ENCODE measurements at places on chromosomes 16 and 17. TPM values are rescaled to one million over a fixed set of nuclear protein-coding genes. Genes with fewer than 3 reads are reported as not detected.

- no peak overlapping the region for H3K27ac ChIP-seq
- no peaks in the 10 kb centered on the region for H3K27me3 ChIP-seq
- H3K36me3 ChIP-seq: peaks cover 38% of the 10 kb centered on the region
- H3K4me3 ChIP-seq: no peak overlapping the region
- 0 out of 2 replicates have a peak, but pooled peaks cover 2% of the 10 kb centered on the region for H3K4me1 ChIP-seq
Observed at GRCh38 chr17:46173153-46173552, 20.1 kb downstream of the KANSL1 start.

Gene ITGAD
- polyA plus RNA-seq: not detected

GRCh38 chr17:42924891-42925290 lies 24.3 kb downstream of the G6PC1 start:
- peaks cover 5% of the 10 kb centered on the region for H3K4me1 ChIP-seq
- H3K4me3 ChIP-seq: no peak overlapping the region
- DNase-seq: no peak

- no peaks in the 10 kb centered on the region for H3K4me1 ChIP-seq
- H3K4me3 ChIP-seq: no peak overlapping the region
- H3K27me3 ChIP-seq: no peaks in the 10 kb centered on the region
- H3K27ac ChIP-seq: no peak overlapping the region
- H3K36me3 ChIP-seq: no peaks in the 10 kb centered on the region
Observed at GRCh38 chr17:64188088-64188487, 58.1 kb upstream of the ERN1 start.

DNA sequence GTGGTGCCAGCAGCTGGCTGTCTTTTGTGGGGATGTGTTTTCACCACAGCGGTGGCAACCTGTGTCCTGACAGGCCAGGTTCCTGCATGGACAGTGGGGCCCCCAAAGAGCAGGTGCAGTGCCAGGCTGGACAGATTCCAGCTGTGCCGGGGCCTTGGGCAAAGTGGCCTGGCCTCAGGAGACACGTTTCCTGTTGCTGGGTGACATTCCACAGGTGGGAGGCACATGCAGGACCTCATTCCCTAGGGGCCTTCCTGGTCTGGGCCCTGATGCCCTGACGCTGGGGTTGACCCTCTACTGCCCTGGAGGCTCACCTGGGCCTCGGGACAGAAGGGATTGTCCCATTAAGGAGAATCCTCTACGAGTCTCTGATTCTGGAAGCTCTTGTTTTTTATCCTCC lies 182.4 kb downstream of the RAB11FIP4 start:
- H3K4me3 ChIP-seq: no peak overlapping the region
- H3K27ac ChIP-seq: no peak overlapping the region
- H3K27me3 ChIP-seq: no peaks in the 10 kb centered on the region
- H3K36me3 ChIP-seq: no peaks in the 10 kb centered on the region
- 0 out of 2 replicates have a peak, but pooled peaks cover 2% of the 10 kb centered on the region for H3K4me1 ChIP-seq

DNA sequence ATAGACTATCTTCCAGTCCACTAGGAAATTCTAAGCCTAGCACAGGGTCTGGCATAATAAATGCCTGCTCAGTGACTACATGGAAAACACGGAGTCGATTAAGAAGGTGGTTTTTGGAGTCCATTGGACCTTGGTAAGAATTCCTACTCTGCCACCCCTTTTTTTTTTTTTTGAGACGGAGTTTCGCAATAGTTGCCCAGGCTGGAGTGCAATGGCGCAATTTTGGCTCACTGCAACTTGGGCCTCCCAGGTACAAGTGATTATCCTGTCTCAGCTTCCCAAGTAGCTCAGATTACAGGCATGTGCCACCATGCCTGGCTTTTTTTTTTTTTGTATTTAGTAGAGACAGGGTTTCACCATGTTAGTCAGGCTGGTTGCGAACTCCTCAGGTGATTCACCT lies 123.2 kb downstream of the HS3ST2 start:
- H3K27me3 ChIP-seq: no peaks in the 10 kb centered on the region
- no peak overlapping the region for H3K27ac ChIP-seq

Gene THOC6
- polyA plus RNA-seq: 111 TPM

- H3K36me3 ChIP-seq: no peaks in the 10 kb centered on the region
- no peak overlapping the region for H3K4me3 ChIP-seq
- DNase-seq: peak; percentile 77
- H3K4me1 ChIP-seq: peaks cover 3% of the 10 kb centered on the region
- H3K27me3 ChIP-seq: no peaks in the 10 kb centered on the region
- peak overlapping the region; percentile 39 for H3K27ac ChIP-seq
Observed at GRCh38 chr17:80065478-80066170, 29.2 kb downstream of the CCDC40 start.

DNA sequence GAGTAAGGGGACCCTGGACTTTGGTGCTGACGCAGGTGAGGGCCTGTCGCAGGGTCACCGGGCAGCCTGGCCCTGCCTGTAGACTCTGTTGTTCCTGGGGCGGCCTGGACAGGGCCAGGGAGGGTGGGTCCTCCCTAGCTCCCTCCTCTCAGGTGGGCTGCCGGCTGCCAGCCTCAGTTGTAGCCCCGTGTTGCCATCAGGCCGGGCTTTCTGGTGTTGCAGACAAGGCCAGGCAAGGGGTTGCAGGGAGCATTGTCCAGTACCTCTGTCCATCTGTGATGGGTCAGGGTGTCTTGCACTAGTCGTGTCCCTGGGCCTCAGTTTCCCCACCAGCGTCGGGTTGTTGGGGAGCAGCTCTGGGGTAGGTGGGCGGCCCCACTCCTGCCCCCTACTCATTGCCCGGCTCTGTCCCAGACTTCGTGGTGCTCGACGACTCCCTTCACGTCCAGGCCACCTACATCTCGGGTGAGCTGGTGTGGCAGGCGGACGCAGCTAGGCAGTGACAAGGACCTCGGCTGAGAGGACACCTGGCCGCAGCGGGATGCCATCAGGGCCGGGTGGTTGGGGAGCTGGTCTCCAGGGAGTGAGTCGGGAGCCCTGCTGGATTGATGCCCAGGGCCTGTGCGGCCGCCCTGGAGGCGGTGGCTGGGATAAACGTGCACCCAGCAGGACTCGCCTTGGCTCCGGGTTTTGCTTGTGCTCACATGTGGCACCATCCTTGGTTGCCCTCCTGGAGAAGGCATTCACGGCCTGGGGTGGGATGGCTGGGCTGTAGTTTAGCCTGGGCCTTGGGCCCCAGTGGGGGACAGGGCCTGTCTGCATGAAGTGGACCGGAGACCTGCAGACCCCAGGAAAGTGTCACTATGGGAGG lies 1.9 kb downstream of the CEMP1 start:
- peaks cover 20% of the 10 kb centered on the region for H3K36me3 ChIP-seq
- H3K27me3 ChIP-seq: no peaks in the 10 kb centered on the region
- H3K4me1 ChIP-seq: peaks cover 5% of the 10 kb centered on the region

DNA sequence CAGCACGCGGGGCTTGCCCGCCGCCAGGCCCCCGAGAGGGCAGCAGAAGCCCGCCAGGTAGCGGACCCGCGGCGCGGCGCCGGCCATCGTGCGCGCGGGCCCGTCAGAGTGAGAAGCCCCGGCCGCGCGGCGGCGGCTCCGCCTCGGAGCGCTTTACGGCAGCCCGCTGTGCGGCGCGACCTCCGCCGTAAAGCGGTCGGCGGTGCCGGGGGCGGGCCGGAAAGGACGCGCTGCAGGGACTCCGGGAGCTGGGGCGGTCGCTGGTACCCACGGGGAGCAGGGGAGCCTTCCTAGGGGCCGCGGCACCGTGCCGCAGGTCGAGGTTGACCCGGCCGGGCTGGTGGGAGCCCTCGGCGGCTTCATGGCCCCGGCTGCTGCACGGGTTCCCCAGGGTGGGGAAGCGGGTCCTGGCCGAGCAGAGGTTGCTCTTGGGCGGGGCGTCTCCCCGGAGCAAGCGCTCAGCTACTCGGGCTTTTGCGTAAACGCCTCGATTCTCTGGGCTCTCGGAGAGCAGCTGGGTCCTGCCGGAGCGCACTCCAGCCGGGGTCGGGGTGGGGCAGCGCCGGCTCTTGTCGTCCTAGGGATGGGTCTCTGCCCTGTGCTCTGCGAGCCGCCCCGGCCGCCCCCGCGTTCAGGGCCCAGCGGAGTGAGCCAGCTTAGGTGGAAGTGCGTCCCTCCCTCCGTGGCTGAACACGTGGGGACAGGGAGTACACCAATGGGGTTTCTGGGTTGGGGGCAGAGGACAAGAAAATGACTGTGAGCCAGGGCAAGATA lies at the start of gene FAAP100:
Gene FAAP100 (minus strand): TSS at position 110 of the 774 bp plus-strand sequence. CDS start 23 bp downstream, at position 87.
- no peak for DNase-seq
- no peaks in the 10 kb centered on the region for H3K27me3 ChIP-seq
- peaks cover 9% of the 10 kb centered on the region for H3K36me3 ChIP-seq
- peak within 1 kb of the TSS; percentile 13 for H3K27ac ChIP-seq
- peaks cover 6% of the 10 kb centered on the region for H3K4me1 ChIP-seq
- H3K4me3 ChIP-seq: peak within 1 kb of the TSS; percentile 85

Gene CD300A
- polyA plus RNA-seq: 1.3 TPM

DNA sequence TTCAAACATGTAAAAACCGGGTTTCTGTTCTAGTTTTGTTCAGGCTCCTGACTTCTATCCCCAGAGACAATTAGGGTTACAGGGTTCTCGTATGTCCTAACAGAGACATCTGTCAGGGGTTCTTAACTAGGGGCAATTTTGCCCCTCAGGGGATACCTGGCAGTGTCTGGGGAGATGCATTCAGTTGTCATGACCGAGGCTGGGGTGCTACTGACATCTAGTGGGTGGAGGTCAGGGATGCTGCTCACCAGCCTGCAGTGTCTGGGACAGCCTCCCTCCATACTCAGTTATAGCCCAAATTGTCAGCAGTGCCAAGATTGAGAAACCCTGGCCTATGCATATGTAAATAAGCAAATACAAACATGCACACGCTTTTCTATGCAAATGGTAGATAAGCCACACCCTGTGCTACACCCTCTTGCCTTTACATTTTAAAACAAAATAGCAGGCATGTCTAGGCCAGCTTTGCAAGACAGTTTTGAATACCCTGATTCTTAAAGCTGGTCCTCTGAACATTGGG lies 37.4 kb downstream of the CLEC16A start:
- H3K27ac ChIP-seq: no peak overlapping the region
- H3K36me3 ChIP-seq: no peaks in the 10 kb centered on the region
- H3K4me3 ChIP-seq: no peak overlapping the region
- peak; percentile 69 for DNase-seq

All from H1 (cell line).